BE2C (cell line): ENCODE measurements at places on chromosomes 4 and X.

GRCh38 chrX:136694431-136695087, 46.6 kb downstream of the CD40LG start:
- DNase-seq: peak; percentile 8

DNA sequence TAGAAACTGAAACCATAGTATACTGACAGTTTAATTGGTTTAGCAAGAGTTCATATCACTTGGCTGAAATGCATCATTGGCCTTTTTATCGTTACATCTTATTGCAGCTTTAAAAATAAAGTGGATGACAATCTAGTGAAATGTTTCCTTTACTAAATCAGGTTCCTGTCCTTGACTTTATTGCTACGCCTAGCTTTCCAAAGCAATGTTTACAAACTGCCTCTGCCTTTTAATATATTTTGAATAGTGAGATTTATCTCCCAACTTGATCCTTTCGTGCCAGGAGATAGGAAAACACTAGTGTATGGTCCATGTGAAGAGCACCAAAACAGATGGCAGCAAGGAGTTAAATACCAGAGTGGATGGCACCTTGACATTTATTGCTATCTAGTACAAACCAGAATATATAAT, 67.0 kb downstream of the GPC3 start:
- DNase-seq: no peak

GRCh38 chr4:153036931-153037482, 100.9 kb downstream of the FHDC1 start:
- DNase-seq: no peak

DNA sequence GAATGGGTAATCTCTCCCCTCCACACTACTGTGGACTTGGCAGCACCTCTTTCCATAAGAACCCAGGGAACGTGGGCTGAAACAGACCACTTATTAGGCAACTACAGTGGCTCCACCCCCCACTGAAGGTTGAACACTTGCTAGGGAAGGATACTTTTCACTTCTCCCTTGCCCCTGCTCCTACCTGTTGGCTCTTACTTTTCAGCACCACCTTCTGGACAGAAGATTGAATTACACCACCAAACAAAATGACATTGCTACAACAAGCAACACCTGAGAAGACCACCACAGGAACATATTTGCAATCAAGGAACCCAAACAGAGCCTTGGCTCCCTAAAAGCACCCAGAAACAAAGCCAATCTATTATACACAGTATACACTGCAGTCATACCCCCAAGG, 132.1 kb upstream of the CXCL13 start:
- DNase-seq: no peak

- DNase-seq: no peak
These were observed 36.9 kb upstream of the RPA4 start for GRCh38 chrX:96846841-96847240.

GRCh38 chr4:53899586-53900270, 164.7 kb downstream of the CHIC2 start:
- DNase-seq: no peak

DNA sequence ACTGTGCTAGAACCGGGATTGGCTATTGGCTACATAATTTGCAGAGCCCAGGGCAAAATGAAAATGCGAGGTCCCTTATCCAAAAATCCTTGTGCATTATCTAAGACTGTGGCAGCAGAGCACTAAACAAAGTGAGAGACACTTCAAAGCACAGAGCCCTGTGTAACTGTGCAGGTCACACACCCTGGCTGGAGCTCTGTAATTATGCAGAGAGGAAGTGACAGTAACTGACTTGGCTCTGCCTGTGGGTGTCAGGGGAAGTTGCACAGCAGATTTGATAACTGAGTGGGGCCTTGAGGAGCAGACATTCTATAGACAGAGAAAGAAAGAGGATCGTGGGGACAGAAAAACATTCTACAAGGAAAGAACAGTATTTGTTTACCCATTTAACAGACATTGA, 173.5 kb upstream of the FMR1 start:
- DNase-seq: no peak

GRCh38 chr4:104532677-104533076, 38.0 kb upstream of the CXXC4 start:
- DNase-seq: no peak
